ENCODE measurements at places on chromosomes 5 and 9.

GRCh38 chr5:16983022-16983639, 47.0 kb upstream of the MYO10 start:
- no peak for DNase-seq

DNA sequence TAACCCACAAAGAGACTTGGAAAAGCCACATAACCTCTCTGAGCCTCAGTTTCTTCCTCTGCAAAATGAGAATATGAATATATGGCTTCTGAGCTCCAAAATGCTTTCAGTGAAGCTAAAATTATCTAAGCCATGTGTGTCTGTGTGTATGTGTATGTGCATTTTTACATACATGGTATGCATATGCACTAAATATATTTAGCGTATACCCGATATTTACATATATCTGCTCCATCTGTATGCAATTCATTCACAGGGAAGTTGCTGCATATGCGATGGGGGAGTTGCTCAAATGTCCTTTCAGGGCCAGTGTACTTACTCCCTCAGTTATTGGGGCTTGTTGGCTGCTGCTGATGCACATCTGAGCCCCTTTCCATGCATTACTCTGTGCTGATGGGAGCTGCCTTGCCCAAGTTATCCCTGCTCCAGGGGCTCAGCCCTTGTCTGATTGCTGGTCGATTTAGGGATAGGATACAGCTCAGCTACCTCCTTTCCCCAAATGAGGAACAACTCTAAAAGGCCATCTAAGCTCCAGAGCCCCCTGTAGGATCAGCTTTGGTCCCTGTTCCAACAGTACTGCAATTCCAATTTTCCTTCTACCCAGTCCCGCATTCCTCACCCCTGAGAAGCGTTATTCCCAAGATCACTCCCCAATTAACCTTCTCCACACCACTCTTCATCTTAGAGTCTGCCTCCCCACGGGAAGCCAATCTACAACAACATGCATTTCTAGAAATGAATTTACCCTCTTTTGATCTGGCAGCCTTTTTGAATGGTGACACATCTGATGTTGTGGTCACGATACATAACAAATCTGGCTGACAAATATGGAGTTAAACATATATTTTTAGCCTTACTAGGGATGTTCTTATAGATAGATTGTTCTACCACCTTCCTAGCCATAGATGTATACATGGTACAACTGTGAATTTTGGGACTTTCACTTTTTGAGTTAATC, 15.9 kb downstream of the RHOBTB3 start:
- no peak for DNase-seq

- no peak for DNase-seq
Observed at GRCh38 chr5:34827588-34828506, 11.1 kb upstream of the TTC23L start.

DNA sequence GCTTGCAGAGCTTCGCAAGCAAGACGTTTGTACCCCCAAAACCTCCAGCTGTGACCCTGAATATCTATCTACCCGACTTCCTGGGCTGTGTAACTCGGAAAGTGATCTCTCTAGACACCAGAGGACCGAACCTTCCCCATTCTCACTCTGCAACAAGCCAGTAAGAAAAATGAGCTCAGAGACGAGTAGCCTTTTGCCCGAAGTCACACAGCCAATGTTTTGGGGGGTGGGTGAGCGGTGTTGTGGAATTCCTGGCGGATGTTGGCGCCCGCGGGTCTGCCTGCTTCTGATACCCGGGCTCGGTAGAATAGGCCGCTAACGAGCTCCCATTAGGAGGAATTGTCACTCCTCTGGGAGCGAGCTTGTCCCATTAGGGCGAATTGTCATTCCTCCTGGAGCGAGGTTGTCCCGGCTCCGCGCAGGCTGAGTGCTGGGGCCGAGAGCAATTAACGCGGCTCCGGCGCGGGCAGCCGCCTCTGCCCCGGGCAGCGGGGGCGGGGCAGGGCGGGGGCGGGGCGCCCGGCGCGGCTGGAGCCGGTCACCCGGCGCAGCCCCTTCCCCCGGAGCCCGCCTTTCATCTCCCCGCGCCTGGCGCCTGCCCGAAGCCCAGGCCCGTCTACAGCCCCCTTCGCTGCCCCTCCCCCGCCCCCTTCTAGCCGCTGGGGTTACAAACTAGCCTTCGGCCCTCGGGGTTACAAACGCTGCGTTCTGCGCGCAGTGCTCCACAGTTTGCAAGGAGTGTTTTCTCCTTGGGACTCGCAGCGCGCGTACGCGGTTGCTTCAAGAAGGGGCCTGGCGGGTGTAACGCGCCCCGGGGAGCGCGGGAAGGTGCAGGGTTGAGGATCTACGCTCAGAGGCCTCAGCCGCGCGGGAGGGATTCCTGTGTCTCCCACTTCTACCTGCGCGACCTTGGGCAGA, 3.5 kb upstream of the MSX2 start:
- no peak for DNase-seq

DNA sequence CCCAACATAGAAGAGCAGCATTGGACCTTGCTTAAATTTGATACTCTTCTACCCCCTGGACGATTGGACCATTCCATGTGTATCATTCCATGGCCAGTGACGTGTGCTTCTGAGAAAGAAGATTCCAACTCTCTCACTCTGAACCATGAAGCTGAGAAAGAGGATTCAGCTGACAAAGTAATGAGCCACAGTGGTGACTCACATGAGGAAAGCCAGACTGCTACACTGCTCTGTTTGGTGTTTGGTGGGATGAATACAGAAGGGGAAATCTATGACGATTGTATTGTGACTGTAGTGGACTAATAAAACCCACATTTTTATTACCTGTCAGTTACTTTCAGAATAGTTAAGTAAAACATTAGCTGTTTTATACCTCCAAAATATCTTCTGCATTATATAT, 7.5 kb downstream of the HSPA5 start:
- no peak for DNase-seq

GRCh38 chr5:181114844-181115778, 15.9 kb downstream of the OR2V1 start:
- DNase-seq, result no peak

DNA sequence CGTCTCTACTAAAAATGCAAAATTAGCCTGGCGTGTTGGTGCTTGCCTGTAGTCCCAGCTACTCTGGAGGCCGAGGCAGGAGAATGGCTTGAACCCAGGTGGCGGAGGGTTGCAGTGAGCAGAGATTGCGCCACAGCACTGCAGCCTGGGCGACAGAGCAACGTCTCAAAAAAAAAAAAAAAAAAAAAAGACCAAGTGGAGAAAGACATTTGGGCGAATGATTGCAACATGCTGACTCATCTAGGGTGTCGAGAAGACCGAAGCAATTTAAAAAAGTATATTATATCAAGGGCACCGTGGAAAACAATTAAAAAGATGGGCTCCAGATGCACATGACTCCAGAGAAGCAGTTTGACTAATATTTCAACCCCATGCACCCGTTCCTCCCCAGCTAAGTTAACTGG, 9.2 kb downstream of the KLF4 start:
- no peak for DNase-seq
